ENCODE measurements at places on chromosomes 2 and 18.

DNA sequence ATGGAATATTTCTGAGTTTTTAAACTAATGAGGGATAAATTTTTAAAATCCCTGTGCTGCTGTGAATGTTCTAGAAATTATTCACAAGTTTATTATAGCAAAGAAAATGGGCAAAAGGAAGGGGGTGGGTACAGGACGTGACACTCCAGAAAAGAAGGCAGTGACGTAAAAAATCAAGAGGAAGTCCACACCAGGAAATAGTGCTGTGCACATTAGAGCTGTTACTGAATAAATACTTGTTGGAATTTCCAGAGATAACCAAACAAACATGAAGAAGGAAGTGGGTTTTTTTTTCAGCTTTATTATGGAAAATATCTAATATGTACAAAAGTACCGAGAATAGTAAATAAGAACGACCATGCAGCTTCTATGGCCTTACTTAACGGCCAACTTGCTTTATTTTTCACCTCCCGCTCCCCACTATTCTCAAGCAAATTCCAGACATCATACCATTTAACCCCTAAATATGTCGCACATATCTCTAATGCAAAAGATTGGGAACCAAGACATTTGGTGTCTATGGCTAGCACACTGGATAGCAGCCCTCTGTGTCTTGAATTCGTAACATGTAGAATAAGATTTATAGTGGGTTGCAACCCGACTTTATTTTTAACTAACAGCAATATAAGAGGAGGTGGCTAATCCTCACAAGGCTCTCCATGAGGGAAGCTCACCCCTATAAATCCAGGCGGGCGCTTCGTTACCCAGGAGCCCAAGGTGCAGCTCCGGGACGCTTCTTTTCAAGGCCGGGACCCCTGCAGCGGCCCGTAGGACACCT, 580 bp upstream of the NDUFV2 start:
- DNase-seq, result peak; percentile 81

- no peak for DNase-seq
These were observed 1.4 kb downstream of the NCL start for GRCh38 chr2:231462729-231463465.

- peak; percentile 2 for DNase-seq
These were observed 231.6 kb upstream of the SMAD2 start for GRCh38 chr18:48161911-48162698.

- peak; percentile 73 for DNase-seq
These were observed 127.7 kb downstream of the RNF152 start for GRCh38 chr18:61765097-61765496.

- DNase-seq, result no peak
These were observed 43.2 kb upstream of the NEB start for GRCh38 chr2:151777487-151777886.

DNA sequence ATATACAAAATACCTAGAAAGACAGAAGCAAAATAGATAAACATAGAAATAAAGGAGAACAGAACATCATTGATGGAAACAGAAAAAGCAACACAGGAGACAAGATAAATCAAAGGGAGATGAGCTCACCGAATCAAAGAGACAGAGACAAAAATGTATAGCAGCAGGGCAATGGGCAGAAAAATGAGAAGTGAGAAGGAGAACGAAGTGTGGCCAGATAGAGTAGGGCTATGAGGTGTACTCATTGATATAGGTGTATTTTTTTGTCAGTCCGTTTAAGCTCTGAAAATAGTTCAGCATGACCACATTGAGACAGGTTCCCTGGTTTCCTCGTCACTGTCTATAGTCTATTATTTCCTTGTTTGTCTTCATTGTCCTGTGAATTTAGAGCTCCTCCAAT, 55.1 kb downstream of the SP100 start:
- DNase-seq, result no peak

- DNase-seq, result no peak
These were observed 237.5 kb downstream of the ZBTB7C start for GRCh38 chr18:48171490-48172188.
